ENCODE measurements at places on chromosomes 13 and 19.

GRCh38 chr19:45526143-45526542 is 18.9 kb downstream of the VASP start:
- peak; percentile 57 for DNase-seq

- no peak for DNase-seq
These were observed 190.9 kb downstream of the COL4A1 start for GRCh38 chr13:110116072-110116487.

GRCh38 chr19:42271045-42271419 is 2.0 kb downstream of the CIC start:
- peak; percentile 36 for DNase-seq

DNA sequence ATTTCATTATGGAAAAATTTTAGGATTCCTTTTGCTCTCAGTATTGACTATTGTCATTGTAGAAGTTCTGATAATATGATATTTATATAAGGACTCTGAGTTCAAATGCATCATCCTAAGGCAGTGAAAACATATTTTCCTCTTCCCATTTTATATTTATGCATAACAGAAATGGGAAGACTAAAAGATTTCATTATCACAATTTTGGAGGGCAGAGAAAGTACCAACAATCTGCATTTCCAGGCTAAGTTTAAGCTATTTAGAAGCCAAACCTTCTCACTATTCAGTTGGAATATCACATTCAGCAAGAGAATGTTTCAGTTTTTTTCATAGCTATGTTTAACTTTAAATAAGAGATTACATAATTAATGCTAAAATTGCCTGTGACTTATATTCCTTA is 558.5 kb upstream of the GPC6 start:
- DNase-seq = no peak

- DNase-seq = no peak
These were observed 34.5 kb upstream of the SMAD9 start for GRCh38 chr13:36954542-36954941.

GRCh38 chr13:26872525-26873385 is 112.2 kb upstream of the GPR12 start:
- peak; percentile 64 for DNase-seq
